ENCODE measurements at places on chromosomes 12 and 14. TPM values are rescaled to one million over a fixed set of nuclear protein-coding genes. Genes with fewer than 3 reads are reported as not detected.

DNA sequence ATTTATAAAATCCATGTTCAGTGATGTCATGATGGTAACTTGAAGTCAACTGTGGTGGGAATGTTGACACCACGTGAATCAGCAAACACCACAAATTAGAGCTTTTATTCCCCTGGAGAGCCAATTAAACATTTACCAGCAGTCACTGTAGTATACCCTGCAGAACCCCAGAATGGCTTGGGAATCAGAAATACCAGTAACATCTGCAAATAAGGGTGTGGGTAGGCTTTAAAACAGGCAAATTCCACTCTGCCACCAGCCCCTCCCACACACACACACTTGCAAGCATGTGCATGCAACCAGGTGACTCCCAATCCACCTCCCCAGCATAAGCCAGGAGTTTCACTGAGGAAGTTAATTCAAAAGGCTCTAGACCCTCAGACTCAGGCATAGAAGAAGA is 63.6 kb upstream of the TMEM263 start:
- no peak for DNase-seq

GRCh38 chr12:7934091-7934888 is 1.7 kb downstream of the SLC2A3 start:
- no peak for DNase-seq

DNA sequence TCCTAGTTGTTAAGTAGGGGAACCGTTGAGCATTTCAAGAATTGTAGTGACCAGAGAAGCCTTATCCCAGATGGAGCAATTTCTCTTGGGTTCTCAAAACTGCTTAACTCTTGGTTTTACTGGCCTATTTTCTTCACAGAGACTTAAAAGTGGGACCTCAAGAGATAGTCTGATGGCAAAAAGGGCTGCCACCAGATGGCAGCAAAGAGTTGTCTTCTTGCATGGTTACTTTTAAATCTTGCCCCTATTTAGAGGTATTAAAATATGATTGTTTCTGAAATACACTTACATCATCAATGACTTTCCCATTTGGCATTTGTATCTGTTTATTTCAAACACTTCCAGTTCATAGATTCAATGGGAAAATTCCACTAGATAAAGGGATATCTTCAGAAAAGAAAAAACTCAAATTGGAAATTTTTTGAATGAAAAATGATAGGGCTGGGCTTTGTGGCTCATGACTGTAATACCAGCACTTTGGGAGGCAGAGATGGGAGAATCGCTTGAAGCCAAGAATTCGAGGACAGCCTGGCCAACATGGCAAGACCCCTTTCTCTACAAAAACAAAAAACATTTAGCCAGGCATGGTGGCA is 69.9 kb upstream of the CNTN1 start:
- DNase-seq: peak; percentile 53

DNA sequence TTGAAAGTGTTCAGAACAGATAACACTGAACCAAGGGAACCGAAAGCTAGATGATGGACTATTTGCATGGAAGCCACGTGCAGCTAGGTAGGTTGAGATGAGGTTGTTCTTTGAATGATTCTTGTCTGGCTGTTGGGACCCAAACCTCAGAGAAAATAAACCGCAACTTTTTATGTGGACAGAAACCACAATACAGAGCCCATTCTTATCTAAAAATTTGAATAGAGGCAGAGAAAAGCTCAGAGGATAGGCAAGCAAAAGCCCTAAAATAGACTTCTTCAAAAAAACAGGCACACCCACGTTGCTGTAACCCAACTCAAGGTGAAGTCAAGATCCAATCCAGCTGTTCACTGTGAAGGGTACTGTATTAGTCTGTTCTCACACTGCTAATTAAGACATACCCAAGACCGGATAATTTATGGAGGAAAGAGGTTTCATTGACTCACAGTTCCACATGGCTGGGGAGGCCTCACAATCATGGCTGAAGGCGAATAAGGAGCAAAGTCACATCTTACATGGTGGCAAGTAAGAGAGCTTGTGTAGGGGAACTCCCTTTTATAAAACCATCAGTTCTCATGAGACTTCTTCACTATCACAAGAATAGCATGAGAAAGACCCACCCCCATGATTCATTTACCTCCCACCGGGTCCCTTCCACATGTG is 353.8 kb downstream of the AACS start:
- no peak for DNase-seq

DNA sequence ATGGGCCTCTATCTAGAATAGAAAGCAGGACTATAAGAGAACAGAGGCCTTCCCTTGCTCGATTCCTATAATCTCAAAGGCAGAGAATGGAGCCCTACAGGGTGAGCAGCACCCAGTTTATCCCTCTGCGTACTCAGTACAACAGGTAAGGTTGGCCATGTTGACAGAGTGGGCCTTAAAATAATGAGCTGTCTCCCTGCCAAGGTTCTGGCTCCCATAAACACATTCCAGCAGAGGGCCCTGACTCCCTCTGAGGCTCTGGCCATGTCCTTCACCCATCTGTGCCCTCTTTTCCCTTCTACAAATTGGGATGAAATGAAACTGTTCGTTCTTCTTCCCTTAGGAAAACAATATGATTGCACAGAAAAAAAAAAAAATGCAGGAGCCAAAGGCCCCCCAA is 16.9 kb upstream of the PNMA1 start:
- no peak for DNase-seq

GRCh38 chr12:16228067-16228466 is 49.4 kb downstream of the SLC15A5 start:
- no peak for DNase-seq

GRCh38 chr12:127393465-127393864 is 873.5 kb upstream of the TMEM132C start:
- no peak for DNase-seq

- DNase-seq: no peak
These were observed 2.3 kb downstream of the KRT5 start for GRCh38 chr12:52517888-52518287.

DNA sequence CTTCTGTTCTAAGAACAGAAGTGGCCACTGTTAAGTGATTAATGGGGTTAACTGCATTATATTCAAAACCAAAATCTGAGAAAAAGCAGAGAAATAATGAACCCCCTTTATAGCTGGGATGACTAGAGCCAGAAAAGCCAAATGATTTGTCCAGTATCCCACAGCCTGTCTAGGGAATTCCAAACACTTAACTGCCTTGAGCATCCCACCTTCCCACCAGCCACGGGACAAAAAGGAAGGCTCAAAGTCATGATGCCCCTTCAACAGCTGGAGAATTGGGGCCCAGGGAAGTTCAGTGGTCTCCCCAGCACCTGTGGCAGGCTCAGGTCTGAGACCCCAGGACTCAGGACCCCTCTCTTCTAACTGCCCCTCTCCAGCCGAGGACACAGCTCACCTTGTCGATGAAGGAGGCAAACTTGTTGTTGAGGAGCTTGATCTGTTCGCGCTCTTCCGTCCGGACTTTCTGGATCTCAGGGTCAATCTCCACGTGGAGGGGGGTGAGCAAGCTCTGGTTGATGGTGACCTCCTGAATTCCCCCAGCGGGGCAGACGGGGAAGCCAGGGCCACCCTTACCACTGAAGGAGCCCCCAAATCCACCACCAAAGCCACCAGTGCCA is 605 bp downstream of the KRT4 start:
- DNase-seq: no peak

- no peak for DNase-seq
These were observed 125.6 kb upstream of the DHRS4 start for GRCh38 chr14:23828001-23828400.

DNA sequence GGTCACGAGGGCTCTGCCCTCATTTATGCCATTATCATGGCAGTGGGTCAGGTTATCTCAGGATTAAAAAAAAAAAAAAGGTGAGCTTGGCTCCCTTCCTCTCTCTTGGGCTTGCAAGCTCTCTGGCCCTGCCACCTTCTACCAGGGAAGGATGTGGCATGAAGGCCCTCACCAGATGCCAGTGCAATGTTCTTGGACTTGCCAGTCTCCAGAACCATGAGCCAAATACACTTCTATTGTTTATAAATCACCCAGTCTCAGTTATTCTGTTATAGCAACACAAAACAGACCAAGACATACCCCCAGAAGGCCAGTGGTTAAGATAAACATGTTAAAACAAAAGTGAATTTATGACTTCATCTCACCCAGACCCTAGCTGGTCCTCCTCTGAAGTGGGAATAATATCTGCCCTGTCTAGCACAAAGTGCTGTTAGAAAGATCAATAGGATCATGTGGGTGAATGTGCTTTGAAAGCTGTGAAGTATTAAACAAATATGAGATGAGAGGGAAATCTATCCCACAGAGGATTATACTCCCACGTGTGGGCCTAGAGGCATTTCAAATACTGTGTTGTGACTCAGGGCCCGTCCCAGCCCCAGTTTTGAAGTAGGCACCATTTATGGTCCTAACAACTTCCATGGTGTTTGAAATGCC is 88.6 kb downstream of the NINJ2 start:
- no peak for DNase-seq

- DNase-seq: no peak
These were observed 6.7 kb upstream of the PYGL start for GRCh38 chr14:50951032-50951431.

Gene UNC79
- 0.22 TPM for total RNA-seq

Gene DLGAP5
- 0.23 TPM for total RNA-seq
